ENCODE measurements at places on chromosomes 12 and 14.

DNA sequence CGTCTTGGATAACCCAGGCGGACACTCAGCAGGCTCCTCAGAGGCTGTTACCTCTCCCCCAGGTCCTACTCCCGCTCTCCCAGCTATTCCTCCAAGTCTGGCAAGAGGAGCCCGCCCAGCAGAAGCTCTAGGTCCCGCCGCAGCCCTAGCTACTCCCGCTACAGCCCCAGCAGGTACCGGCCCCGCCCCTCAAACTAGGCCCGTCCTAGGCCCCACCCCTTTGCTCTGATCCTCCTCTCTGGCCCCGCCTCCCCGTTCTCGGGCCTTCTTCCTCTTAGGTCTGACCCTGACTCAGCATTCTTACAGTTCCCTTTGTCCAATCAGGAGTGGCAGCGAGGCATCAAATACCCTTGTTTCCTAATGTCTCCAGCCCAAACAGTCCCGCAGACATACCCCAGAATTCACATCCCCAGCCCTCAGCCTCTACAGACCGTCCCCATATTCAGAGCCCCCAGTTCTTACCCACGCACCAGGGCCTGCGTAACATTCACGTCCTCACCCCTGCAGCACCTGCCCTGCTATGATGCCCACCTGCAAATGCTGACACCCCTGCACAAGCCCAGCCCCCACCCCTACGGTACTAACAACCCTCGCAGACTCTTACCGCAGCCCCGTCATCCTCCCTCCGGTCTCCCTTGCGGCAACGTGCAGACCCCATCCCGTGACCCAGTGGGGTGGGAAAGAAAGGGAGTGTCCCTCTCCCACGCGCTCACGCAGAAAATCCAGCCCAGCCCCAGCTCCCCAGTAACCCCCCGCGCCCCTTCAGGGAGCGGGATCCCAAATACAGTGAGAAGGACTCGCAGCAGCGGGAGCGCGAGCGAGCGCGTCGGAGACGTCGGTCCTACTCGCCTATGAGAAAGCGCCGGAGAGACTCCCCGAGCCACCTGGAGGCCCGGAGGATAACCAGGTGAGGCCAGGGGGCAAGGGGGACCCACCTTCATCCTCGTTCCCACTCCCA is 25.0 kb upstream of the HSPB8 start:
- peak; percentile 1 for DNase-seq

- no peak for DNase-seq
Observed at GRCh38 chr14:76245097-76245496, 93.4 kb downstream of the GPATCH2L start.

DNA sequence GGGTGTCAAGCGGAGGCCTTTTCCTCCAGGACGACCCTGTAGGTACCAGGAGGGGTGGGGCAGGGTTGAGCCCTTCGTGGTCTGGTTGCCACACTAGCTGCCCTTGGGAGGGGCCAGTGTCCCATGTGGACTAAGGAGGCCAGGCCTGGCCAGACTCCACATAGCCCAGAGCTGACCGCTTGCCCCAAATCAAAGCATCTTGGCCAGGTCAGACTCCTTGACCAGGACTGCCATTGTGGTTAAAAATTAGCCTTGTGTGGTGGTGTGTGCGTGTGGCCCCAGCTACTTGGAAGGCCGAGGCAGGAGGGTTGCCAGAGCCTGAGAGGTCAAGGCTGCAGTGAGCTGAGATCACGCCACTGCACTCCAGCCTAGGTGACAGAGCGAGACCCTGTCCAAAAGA is 24.8 kb downstream of the ALDH2 start:
- DNase-seq = no peak

GRCh38 chr14:89185919-89186855 is 230.8 kb downstream of the FOXN3 start:
- DNase-seq = no peak

DNA sequence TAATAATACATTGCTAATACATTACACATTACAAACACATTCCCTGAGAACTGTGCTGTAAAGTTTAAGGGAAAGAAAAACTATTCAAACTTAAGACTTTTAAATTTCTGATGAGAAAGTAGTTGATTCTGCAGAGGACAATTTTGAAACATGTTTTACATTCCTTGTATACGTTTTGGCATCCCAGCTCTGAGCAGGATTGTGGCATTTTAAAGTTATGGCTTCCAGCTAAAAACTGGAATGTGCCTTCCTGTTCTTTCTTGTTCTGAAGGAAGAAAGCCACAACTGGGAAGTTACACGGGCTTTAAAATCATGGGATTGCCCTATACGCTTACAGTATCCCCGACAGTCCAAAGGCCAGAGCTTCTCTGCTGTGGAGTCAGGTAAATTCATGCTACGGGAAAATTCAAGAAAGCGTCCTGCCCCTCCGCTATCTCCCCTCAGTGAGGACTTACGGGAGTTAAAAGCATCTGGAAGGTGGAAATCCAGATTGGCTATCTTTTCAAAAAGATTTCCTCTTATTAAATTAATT is 10.8 kb upstream of the KLHL42 start:
- DNase-seq = no peak

DNA sequence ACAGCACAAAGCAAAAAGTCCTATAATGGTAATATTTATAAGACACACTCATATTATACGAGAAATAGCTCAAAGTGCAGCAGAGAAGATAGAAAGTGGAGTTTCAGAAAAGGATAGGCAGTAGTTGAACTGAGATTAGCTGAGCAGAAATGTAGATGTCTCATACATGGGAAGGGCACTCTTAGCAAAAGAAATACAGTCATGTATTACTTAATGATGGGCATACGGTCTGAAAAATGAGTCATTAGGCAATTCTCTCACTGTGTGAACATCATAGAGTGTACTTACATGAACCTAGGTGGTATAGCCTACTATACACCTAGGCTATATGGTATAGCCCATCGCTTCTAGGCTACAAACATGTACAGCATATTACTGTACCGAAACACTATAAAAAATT is 671.3 kb downstream of the RPS29 start:
- no peak for DNase-seq

DNA sequence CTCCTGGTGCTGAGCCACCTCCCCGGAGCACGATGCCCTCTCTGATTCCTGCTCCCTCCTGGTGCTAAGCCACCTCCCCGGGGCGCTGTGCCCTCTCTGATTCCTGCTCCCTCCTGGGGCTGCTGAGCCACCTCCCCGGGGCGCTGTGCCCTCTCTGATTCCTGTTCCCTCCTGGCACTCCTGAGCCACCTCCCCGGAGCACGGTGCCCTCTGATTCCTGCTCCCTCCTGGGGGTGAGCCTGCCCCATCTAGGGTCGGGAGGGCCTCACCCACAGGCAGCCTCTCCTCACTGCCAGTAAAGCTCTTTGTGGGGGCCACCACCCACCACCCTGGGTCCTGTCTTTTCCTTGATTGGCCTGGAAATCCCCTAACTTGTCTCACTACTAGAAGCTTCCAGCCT is 327.6 kb upstream of the SFSWAP start:
- DNase-seq = no peak

- DNase-seq = no peak
Observed at GRCh38 chr12:45348311-45348710, 132.4 kb downstream of the ANO6 start.

Data from CD4-positive, alpha-beta T cell treated with Interleukin-10 for 1 hour (primary cell).